ENCODE measurements at places on chromosomes 5 and 9.

DNA sequence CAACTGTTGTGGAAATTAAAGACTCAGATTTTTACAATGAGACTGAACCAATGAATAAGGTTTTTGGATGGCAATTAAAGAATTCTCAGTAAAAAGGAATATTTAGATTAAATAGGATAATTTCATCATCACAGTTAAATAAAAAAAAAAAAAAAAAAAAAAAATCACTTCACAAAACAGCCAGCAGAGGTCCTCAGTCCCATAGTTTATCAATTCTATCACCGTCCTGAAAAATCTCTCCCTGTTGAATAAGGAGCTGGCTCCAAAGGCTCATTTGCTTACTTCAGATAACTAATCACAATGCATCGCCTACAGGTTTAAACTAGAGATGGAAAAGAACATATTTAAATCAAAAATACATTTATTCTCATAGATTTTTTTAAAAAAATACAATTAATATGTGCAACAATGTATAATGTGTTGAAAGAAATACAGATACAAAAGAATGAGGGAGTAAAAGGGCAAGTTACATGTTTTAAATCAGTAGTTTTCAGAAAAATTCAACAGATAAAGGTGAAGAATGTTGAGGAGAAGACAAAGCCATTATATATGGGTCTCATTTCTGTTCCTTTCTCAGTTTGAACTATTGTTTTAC is 175.8 kb upstream of the CHD1 start:
- DNase-seq = peak; percentile 32

DNA sequence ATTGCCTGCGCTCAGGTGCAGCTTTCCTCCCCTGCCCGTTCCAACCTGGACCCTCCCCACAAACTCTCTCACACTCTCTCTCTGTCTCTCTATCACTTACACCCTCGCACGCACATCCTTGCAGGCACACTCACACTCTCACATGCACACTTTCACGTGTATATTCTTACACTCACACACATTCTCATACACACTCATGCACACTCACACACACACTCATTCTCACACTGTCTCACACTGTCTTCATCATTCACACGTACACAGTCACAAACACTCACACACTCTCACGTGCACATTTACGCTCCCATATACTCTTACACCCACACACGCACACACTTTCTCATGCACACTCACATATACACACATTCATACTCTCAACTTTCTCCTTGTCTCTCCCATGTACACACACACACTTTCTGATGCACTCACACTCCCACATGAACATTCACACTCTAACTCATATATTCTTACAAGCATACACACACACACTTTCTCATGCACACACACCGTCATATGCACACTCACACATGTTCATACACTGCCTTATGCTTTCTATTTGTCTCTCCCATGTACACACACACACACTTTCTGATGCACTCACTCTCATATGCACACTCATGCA is 229.3 kb downstream of the SNX18 start:
- DNase-seq = no peak

GRCh38 chr5:126998895-126999570 is 31.3 kb downstream of the MARCHF3 start:
- no peak for DNase-seq

DNA sequence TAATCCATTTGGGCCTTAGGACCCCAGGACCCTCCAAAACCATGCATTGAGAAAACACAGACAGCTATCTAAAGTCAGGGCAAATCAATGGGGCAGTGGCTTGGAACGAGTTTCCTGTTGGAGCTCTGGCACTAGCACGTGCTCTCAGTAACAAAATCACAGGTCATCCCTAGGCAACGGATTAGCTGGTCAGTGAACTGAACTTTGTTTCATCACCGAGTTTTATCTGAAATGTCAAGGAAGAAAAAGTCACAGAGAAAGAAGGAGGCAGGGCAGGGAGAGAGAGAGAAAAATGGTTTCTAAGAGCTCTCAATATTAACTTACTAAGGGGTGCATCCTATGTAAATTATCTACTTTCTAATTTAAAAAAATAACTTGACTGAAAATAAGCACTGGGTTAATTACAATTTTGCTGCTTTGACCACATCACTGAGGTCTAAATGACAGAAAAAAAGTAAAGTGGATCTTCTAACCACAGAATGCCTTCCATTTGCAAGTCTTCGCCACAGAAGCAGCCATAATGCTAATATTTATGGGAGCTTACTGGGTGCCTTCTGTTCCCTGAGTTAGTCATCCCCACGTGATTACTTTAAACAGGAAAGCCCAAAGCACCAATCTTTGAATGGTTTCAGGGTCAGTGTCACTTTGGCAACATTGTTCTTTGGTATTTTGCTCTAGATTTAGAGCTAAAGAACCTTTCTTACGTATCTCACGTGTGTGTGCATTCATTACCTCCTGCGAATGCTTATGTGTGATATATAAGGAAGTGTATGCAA is 503.9 kb downstream of the RASEF start:
- DNase-seq = no peak

DNA sequence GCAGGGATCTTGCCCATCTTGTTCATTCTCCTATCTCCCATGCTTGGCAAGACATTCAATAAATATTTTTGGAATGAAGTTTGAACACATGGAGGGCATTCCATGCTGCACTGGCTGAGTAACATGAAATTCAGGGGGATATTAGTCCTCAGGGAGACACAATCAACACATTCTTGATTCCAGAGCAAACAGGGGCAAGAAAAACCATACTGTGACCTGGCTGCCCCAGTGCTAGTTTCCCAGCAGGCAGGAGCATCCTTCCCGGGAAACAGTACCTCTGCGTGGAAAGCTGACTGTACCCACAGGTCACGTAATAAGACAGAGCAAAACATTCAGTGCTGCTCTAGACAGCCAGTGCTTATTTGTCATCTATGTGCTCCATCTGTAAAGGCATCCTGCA is 66.3 kb upstream of the SPOCK1 start:
- peak; percentile 89 for DNase-seq

DNA sequence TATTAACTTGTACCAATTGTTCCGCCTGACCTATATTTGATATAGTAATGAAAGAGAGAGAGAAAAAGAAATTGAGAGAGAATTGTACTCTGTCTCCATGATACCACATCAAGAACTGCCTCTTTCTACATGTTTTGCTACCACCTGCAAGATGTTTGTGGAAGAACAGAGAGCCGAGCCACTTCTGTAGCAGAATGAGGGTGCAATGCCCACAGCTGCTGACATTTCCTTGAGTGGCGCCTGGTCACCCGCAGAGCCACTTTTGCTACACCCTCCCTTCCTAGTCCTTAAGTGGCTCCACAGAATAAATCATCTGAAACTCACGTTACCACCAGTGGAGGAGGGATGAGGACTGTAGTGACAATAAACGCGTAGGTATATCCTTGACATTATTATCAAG is 17.1 kb upstream of the FAM81B start:
- no peak for DNase-seq

Data from AG10803 (cell line).